ENCODE measurements at places on chromosomes 4 and X.
A peak's percentile ranks its signal among the peaks of the same experiment; 100 is the strongest.

DNA sequence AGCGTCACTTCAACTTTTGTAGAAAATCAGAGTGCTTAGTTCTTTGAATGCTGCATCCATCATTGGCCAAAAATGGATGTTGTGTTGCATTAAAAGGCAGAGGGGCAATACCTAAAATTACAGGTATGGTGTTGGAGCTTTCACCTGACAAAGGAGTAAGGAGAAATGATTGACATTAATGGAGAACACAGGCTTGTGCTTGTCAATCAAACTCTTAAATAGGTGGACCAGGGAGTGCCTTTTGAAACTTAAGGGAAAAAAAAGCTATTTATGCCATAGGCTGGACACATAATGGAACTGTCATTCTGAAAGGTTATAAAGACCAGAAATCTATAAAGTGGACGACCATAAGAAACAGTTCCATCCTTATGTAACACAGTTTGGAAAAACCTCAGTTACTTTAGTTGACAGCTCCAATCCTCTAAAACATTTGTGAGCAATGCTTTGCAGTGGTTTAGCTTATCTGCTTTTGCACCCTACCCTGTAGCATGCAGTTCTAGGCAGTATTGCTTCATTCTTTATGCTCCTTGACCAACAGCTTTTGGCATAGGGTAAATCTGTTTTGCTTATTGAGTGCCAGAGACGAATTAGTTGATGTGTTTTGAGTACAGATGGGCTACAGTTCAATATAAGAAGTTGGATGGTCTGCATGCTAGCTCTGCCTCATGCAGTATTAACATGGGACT is 2.4 kb downstream of the HADH start:
- peak; percentile 30 for DNase-seq

GRCh38 chr4:113080050-113080449 is 30.6 kb downstream of the ANK2 start:
- DNase-seq, result no peak

DNA sequence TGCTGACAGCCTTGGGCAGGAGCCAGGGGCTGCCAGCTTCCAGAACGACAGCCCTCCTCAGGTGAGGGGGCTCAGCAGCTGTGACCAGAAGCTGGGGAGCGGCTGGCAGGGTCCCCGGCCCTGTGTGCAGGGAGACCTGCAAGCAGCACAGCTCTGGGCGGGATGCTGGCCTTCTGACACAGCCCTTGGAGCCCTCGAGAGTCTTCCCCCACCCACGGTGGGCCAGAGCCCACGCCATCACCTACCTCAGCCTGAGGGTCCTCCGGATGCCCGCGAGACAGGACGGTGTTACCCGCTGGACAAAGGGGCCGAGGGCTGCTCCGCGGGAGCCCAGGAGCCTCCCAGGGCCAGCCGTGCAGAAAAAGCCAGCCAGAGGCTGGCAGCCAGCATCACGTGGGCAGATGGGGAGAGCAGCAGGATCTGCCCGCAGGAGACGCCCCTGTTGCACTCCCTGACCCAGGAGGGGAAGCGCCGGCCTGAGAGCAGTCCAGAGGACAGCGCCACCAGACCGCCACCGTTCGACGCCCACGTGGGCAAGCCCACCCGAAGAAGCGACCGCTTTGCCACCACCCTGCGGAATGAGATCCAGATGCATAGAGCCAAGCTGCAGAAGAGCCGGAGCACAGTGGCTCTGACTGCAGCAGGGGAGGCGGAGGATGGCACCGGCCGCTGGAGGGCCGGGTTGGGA is 71.8 kb upstream of the CLDN34 start:
- no peak for DNase-seq

- DNase-seq, result no peak
Observed at GRCh38 chr4:36614011-36614410, 332.6 kb downstream of the DTHD1 start.

DNA sequence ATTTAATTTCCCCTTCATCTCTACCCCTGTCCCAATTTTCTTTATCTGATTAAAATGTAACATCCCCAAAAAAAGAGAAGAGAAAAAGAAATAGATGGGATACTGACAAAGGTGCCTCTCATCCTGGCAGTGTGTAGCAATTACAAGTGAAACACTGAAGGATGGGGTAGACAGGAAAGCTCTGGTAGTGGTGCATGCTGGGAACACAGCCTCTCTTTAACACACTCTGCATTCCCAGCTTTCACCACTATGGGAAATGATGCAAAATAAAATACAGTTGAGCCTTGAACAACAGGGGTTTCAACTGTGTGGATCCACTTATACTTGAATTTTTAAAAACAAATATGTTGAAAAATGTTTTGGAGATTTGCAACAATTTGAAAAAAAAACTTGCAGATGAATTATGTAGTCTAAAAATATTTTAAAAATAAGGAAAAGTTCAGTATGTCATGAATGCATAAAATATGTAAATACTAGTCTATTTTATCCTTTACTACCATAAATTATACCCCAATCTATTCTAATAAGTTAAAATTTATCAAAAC is 239.2 kb upstream of the DDX53 start:
- DNase-seq, result no peak

- no peak for DNase-seq
Observed at GRCh38 chr4:74423104-74423503, 21.8 kb upstream of the AREG start.

DNA sequence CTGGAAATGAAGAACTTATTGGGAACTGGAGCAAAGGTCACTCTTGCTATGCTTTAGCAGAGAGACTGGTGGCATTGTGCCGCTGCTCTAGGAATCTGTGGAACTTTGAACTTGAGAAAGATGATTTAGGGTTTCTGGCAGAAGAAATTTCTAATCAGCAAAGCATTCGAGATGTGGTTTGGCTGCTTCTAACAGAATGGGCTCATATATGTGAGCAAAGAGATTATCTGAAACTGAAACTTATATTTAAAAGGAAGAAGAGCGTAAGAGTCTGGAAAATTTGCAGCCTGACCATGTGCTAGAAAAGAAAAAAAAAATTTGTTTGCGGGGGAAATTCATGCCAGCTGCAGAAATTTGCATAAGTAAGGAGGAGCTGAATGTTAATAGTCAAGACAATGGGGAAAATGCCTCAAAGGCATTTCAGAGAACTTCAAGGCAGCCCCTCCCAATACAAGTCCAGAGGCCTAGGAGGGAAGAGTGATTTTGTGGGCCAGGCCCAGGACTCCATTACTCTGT is 35.9 kb upstream of the PAPSS1 start:
- no peak for DNase-seq

DNA sequence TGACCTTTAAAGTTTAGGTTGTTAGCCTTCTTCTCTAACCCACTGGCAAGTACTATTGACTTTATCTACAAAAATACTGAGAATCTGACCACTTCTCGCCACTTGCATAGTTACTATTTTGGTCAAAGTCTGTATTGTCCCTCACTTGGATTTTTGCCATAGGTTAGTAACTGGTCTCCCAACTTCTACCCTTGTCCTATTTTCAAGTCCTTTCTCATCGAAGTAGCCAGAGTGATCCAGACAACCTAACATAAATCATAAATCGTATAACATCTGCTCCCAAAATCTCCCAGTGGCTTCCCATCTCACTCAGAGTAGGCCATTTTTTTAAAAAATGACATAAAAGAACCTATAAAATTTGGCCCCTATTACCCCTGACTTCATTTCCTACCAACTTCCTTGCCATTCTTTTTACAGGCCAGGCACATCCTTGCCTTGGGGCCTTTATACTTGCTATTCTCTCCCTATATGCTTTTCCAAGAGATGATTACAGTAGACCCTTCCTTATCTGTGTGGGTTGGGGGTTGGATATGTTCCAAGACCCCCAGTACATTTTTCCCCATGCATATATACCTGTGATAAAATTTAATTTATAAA is 29.0 kb downstream of the WDFY3 start:
- no peak for DNase-seq

DNA sequence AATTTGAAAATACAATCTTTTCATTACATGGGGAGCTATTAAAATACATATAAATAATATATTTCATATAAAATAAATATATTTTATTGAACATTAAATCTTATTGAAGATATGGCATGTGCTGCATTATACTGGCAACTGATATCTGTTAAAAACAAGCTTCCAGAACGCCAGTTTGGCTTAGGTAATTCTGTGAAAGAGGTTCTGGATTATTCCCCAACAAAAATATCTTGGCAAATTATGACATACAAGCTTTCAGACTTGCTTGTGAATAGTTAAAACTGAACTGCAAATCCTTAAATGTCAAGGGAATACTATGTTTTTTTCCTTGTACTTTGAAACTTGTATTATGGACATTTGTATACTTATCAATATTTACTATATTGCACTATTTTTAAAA is 210.2 kb upstream of the LCORL start:
- DNase-seq, result no peak

DNA sequence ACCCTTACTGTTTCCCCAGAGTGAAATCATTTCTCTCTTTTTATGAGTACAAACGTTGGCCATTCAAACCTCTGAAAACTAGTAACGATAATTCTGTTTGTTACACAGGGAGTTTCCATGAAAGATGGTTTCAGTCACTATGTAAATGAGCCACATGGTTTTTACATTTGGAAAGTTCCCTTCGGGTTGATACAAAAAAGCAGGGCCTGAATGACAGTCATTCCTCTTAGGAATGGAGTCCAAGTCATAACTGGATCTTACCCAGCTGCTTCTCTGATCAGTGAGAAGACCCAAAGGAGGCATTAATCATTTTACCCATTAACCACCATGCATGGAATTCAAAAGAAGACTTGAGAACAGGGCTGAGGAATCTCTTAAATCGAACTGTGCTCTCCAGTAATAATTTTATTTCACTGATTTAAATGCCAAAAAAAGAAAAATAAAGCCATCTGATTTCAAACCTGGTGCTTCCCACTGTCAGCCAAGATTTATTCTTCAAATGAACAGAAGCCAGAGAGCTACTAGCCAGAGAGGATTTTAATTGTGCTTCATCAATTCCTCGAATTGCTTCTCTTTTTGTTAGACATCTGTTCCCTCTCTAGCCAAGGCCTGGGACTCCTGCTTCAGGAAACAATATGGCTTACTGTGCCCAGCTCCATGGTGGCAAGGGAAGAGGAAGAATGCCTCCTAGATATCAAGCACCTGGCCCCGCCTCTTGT is 3.2 kb downstream of the SOWAHB start:
- DNase-seq, result no peak

GRCh38 chrX:153568451-153569011 is 30.4 kb downstream of the CCNQ start:
- no peak for DNase-seq

GRCh38 chr4:11900359-11900758 is 471.7 kb upstream of the HS3ST1 start:
- DNase-seq, result no peak

DNA sequence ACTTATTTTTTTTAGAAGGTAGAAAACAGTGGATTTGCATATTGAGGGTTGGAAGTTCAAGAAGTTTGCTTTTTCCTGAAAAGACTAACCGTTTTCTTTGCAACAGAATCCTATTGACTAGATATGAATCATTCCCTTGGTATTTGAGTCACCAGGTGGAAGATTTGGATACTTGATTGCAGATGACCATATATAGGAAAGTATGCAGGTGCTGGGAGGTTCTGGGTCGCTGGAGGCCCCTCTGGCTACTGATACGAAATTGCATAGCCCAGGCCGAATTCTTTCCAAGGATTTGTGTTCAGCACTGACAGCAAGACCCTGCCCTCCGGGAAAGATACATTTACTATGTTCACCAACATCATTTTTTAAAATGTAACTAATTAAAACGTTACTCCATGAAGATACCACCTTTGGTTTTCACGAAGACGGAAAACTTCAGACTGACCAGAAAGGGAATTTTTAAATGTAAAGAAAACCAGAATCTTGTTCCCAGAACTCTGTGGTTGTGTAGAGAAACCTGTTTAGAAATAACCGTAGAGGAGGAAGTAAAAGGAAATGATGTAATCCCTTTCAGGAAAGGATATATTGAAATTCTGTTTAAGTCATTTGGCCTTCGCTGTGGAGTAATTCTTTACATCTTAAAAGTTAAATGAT is 946 bp downstream of the ANXA3 start:
- DNase-seq, result no peak

Measured in GM20000 (cell line).